Anterior cingulate cortex (tissue), 58 donors: ENCODE measurements at places on chromosomes 7 and 10.

- DNase-seq, result no peak
Measured at GRCh38 chr7:42545049-42545724, 308.2 kb upstream of the GLI3 start.

DNA sequence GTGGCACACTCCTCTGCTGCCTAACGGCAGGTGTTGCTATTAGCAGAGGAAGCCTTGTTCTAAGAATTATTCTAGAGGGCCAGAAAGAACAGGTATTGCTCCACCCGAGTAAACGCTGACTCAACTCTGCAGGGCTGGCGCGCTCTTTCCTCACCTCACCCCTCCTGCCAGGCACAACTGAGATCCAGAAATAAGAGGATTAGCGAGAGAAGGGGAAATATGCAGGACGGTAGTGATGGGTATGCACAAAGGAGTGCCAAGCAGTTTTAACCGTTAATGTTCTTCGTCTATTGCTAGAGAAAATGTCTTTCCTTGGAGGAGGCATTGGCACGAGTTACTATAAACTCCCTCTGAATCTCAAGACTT is 369 bp upstream of the SCIN start:
- DNase-seq, result no peak

DNA sequence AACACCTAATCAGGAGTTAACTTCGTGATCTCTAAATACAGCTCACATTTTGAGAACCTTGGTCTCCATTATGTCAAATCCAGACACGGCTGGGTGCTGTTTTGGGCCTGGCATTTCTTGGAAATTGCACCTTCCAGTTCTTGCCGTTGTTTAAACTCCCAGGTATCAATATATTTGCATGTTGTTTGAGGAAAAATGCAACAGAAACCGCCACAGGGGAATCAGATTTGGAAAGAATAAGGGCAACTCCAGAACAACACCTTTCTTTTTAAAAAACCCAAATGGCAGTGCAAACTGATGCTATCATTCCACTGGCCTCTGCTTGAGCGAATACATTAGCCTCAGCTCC is 162.0 kb downstream of the FGFR2 start:
- DNase-seq, result no peak

DNA sequence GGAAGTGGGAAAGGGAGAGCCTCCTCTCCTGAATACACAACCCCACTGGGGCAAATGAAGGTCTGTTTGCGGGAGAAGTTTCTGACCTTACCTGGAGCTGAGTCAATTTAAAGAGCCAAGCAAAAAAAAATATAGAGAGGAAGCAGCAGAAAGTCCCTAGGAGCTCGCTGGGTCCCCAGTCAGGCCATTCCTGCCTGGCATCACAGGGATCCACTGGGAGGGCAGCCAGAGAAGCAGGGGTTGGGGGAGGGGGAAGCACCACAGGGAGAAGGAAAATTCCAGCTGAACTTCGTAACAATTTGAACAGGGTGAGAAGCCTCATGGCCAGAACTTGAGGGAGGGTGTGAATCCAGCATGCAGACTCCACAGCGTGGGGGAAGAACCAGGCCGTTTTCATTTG is 298.7 kb downstream of the LRRTM3 start:
- no peak for DNase-seq

DNA sequence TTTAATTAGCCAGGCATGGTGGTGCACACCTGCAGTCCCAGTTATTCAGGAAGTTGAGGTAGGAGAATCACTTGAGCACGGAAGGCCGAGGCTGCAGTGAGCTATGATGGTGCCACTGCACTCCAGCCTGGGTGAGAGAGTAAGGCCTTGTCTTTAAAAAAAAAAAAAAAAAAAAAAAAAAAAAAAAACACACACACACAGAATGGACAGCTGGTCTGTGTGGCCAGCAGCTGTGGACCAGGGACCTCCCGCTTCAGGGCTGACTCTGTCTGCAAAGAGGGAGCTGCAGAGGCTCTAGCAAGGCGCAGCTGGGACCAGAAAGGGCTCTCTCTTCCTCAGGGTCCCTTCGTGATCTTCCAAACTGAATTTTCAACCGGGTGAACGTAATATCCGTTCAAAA is 53.6 kb upstream of the DNAAF5 start:
- no peak for DNase-seq

GRCh38 chr10:13684252-13684791 is 97.6 kb downstream of the PRPF18 start:
- no peak for DNase-seq

GRCh38 chr7:113752689-113753088 is 166.1 kb downstream of the PPP1R3A start:
- no peak for DNase-seq

GRCh38 chr10:85593226-85593772 is 773.3 kb downstream of the GRID1 start:
- DNase-seq, result no peak

GRCh38 chr10:133069033-133069525 is 18.6 kb upstream of the ADGRA1 start:
- no peak for DNase-seq

DNA sequence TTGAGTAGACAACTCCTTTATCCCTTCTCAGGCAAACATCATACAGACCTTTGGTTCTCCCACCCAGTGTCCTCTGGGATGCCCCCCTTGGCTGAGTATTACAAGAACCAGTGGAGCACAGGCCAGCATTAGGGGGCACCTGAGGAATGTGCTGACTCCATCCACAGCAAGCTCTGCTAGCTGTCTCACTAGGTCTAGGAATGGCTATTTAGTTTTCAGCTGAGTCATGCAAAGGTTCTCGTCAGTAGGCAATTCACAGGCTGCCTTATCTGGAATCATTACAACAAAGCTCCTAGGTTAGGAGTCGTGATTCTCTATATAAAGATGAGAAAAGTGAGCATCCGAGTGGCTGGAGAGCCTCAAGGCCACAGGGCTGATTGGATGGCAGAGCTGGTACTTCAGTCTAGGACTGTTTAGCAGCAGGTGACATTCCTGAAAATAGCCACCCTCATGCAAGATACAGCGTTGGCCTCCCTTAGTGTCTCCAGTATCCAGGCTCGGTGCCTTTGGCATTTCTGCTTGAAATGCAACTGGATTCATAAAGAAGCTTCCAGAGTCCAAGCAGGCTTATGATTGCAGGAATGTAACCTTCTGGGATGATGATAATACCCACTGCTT is 75.8 kb downstream of the CDCA7L start:
- no peak for DNase-seq

GRCh38 chr7:83850941-83851340 is 202.0 kb upstream of the SEMA3E start:
- no peak for DNase-seq

GRCh38 chr7:45573661-45574415 is at the start of gene ADCY1:
Gene ADCY1, plus strand, starts transcription at chr7:45574368. Its CDS starts 176 bp downstream, at chr7:45574544.
- no peak for DNase-seq

DNA sequence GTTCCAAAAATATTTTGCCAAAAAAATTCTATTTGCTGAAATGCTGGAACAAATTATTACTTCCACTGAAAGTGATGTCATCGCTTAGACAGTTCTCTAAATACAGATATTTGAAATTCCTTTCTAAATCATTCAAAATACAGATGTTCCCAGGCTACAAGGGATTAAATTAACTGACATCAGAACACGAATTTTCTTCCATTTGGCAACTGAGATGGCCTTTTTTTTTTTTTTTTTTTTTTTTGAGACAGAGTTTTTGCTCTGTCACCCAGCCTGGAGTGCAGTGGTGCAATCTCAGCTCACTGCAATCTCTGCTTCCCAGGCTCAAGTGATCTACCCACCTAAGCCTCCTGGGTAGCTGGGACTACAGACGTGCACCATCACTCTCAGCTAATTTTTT is 57.0 kb downstream of the P4HA1 start:
- DNase-seq, result no peak
